Skin of body (tissue), 3 donors: ENCODE measurements at places on chromosomes 6 and 20.

GRCh38 chr20:3728354-3728753 lies 4.1 kb upstream of the HSPA12B start:
- DNase-seq, result no peak

DNA sequence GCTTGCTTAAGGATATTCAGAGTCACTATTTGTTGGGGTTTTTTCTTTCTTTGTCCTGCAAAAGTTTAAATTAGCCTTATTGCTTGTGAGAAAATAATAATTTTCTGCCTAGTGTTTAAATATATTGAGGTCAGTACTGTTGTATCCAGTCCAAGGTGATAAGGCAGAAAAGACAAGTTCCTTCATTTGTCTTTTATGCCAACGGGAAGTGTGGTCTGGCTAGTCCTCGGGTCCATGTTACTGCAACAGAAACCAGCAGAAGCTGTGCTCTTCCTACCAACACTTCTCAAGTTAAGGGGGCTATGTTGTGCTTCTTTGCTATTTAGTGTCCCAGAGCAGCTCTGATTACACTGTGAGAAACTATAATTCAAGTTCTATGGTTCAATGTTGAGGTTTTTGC lies 301.1 kb downstream of the TBC1D7 start:
- no peak for DNase-seq

- DNase-seq, result no peak
Measured at GRCh38 chr20:32544260-32544722, 40.8 kb downstream of the NOL4L start.

- peak; percentile 40 for DNase-seq
Measured at GRCh38 chr6:165889636-165890403, 226.8 kb upstream of the PDE10A start.

DNA sequence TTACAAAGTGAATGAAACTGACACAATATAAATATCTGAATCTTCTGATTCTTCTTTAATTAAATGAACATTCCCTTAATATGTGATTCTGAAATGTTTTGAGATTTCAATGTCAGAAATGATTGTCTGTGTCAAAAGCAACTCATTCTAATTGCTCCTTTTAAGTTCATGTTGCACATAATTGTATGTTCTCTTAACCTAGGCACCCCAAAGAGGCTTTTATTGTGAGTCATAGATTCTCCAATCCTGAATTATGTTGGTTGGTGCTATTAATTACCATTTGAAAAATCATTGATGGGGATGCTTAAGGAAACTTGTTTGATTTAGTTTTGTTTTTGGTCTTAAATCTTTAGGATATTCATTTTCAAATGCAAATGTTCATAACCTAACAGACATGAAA lies 829.7 kb upstream of the CITED2 start:
- no peak for DNase-seq

- no peak for DNase-seq
Measured at GRCh38 chr6:32883789-32884188, 29.8 kb downstream of the PSMB9 start.

- DNase-seq, result no peak
Measured at GRCh38 chr6:137697267-137697938, 169.7 kb upstream of the TNFAIP3 start.

DNA sequence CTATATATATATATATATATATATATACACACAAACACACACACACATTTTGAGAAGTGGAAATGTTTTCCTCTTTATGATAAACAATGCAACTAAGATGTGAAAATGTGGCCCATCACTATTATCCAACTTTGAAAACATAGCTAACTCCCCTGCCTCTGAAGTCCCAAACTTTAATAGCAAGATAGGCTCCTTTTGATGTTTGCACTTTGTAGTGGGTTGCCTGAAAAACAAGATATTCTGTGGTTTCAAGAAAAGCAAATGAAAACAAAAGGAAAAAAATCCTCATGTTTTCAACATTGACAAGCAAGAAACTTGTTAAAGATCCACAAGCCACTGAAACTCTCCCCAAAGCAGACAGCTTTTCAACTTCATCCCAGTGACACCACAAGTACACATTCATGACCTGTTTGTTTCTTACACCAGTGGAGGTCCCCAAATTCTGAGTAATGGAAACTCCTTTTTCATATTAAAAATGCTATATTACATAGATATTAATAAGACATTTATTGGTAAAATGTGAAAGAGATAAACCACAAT lies 90.0 kb downstream of the IPCEF1 start:
- DNase-seq, result no peak

GRCh38 chr6:7723041-7723447 lies 2.9 kb upstream of the BMP6 start:
- DNase-seq, result peak; percentile 77

- DNase-seq, result no peak
Measured at GRCh38 chr6:40778918-40779317, 191.8 kb upstream of the LRFN2 start.

DNA sequence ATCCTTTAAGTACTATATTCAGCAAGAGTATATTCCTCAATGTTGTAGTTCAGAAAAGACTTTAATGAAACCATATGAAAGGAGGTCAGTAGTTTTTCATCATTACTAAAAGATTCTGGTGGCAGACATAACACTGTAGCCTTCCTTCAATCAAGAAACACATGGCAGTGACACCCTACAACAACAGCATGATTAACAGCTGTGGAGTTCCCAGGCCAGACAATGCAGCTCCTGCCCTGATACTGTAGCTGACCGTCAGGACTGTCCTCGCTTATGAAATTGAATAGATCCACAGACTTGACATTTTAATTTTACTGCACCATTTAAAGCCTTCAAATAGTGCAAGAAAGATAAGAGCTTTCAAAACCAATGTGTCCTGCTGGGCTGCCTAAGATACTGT lies 43.6 kb downstream of the USP45 start:
- no peak for DNase-seq

DNA sequence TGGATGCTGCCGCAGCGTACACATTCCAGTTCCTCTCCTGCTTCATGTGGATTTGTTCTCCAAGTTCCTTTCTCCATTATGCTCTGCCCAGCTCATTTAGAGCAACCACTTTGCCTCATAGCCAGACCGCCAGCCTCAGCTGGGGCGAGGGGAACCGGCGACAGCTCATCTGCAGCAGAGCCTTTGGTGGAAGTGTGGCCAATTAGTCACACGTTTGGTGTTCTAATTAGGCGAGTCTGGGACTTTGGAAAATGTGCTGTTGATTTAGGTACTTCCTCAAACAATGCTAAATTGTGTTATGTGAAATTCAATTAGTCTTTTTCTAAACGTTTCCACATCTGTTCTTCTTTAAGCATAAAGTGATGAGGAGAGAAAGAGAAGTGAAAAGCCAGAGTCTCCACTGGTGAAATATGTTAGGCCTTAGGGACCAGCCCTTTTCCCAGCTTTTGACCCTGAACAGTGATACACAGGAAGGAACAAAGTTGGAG lies 217.9 kb downstream of the TBX18 start:
- DNase-seq, result peak; percentile 45

GRCh38 chr6:78523622-78524021 lies 343.7 kb upstream of the IRAK1BP1 start:
- no peak for DNase-seq

- no peak for DNase-seq
Measured at GRCh38 chr6:108711071-108711470, 137.2 kb upstream of the ARMC2 start.

DNA sequence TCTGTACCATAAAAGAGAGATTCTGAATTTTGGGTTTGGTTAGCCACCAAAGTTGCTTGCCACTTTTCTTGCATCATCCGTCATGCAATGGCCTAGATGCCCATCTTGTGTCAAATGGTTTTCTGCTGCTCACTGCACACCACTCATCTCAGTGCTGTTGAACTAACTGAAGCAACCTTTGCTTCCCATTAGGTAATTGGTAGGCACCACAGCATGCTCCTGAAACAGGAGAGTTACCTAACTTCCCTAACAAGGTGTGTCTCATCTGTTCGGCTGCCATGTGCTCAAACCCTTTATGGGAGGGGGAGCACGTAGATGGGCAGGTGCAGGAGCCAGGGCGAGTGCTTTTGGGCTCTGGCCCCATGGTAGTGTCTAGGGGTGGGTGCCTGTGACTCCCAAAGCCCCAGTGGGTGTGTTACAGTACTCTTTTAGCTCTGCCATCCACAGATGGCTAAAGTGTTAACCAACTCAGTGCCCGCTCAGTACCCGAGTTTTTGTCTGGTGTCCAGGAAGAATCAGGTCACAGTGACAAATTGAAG lies 147.4 kb upstream of the SPACA1 start:
- no peak for DNase-seq

DNA sequence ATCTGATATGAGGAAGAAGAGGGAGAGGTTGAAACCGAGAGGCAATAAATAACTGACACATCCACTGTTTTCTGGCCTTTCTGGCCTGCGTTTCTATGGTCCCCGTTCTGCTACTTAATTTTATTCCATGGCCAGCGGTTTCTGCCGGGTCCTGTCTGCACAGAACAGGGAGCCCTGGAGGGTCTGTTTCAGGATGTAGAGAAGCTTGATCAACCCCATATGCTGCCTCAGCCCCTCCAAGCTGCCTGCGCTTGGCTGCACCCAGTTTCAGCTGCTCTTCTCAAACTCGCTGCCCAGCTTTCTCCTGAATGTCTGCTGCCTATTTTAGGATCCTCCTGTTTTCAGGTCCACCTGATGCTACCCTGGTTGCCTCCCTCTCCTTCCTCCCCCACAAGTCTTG lies 18.5 kb upstream of the PACSIN1 start:
- DNase-seq, result no peak

GRCh38 chr6:80211286-80211685 lies 104.8 kb downstream of the BCKDHB start:
- no peak for DNase-seq

DNA sequence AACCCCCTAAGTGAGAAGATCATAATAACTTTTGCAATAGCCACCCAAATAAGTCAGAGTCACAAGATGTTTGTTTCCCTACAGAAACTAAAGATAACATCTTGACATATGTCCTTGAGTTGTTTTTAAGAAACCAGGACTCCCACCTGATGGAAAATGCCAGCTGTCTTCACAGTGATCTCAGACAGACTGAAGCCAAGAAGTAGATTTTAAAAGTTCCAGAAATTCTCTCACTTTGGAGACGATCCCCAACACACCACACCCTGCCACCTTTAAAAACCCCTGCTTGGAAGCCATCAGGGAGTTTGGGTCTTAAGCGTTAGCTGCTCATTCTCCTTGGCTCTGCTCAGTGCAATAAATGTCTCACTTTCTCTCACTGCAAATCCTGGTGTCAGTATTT lies 63.0 kb downstream of the GPR6 start:
- no peak for DNase-seq

- DNase-seq, result no peak
Measured at GRCh38 chr6:29553268-29554057, 6.1 kb downstream of the UBD start.

- DNase-seq, result no peak
Measured at GRCh38 chr6:37024656-37025337, 19.3 kb downstream of the FGD2 start.

GRCh38 chr6:150202404-150202803 lies 59.6 kb downstream of the PPP1R14C start:
- DNase-seq, result no peak

GRCh38 chr6:20126102-20126752 lies 86.0 kb downstream of the MBOAT1 start:
- no peak for DNase-seq

DNA sequence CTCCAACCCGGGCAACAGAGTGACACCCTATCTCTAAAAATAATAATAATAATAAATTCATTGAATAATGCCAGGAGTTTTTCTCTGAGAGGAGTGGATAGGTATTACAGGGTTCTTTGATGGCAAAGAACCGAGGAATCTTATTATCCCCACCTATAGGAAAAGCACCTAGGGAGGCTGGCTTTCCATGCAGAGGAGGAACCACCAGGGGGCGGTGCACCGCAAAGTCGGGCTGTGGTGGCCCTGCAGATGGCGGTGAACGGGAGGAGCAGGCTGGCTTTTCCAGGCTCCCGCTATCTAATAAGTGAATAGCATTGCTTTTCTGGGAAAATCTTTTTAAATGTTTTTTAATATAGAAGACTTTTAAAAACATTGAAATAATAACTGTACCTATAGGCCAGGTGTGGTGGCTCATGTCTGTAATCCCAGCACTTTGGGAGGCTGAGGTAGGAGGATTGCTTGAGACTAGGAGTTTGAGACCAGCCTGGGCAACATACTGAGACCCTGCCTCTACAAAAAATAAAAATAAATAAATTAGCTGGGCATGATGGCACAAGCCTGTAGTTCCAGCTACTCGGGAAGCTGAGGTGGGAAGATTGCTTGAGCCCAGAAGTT lies 864.2 kb downstream of the KIF16B start:
- DNase-seq, result no peak

GRCh38 chr20:54193817-54194216 lies 14.1 kb upstream of the PFDN4 start:
- no peak for DNase-seq

DNA sequence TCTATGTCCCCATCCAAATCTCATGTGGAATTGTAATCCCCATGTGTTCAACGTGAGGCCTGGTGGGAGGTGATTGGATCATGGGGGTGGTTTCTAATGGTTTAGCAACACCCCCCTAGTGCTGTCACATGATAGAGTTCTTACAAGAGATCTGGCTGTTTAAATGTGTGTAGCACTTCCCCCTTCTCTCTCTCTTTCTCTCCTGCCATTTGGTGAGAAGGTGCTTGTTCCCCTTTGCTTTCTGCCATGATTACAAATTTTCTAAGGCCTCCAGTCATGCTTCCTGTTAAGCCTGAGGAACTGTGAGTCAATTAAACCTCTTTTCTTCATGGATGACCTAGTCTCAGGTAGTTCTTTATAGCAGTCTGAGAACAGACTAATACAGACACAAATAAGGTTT lies 165.4 kb downstream of the OGFRL1 start:
- DNase-seq, result no peak

DNA sequence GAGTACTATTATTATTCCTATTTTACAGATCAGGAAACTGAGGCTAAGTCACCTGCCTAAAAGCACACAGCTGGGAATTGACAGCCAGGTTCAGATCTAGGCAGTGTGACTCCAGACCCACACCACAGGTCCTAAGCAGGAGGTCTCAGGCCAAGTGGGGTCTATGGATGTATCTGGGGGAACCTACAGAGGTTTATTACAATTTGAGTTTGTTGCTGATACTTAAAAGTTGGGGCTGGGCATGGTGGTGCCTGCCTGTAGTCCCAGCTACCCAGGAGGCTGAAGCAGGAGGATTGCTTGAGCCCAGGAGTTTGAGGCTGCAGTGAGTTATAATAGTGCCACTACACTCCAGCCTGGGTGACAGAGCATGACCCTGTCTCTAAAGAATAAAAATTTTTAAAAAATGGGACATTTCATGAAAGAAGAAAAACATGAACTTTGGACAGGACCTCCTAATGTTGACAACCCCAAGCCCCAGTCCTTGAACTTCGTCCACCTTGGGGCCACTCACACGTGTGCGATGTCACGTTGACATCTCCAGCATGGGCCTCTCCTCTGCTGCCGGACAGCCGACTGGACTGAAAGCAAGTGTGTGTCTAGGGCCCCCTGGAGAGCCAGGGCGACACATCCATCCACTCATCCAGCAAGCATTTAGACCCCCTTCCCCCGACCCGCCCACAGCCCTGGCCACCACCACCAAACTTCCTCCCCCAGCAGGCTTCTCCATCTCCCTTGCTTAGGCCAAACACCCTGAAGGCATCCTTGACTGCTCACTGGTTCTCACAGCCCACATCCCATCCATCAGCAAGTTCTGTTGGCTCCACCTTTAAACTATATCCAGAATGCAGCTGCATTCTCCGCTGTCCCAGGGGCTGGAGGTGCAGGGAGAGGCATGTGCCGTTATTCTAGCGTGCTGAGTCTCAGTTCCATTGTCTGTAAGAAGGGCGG lies 40.0 kb downstream of the NOL4L start:
- DNase-seq, result no peak
